ENCODE measurements at places on chromosomes 6 and 20.

DNA sequence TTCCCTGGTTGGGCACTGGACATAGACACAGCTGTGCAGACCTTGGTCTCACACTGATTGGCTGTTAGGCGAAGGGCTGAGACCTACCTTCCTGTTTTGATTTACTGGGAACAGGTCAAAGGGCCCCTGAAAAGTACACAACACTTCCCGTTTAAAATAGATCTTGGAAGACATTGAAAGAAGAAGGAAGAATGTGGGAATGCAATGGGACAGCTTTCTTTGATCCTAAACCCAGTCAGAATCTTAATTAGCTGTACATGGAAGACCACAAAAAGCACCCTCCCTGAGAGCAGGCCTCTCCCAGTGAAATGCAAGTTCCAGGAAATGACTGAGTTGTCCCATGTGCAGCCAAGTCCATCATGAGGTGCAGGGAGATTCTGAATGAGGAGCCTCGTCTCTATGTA is 83.6 kb upstream of the EXOC2 start:
- DNase-seq = no peak

- DNase-seq = no peak
Observed at GRCh38 chr20:34791289-34792020, 34.0 kb downstream of the NCOA6 start.

DNA sequence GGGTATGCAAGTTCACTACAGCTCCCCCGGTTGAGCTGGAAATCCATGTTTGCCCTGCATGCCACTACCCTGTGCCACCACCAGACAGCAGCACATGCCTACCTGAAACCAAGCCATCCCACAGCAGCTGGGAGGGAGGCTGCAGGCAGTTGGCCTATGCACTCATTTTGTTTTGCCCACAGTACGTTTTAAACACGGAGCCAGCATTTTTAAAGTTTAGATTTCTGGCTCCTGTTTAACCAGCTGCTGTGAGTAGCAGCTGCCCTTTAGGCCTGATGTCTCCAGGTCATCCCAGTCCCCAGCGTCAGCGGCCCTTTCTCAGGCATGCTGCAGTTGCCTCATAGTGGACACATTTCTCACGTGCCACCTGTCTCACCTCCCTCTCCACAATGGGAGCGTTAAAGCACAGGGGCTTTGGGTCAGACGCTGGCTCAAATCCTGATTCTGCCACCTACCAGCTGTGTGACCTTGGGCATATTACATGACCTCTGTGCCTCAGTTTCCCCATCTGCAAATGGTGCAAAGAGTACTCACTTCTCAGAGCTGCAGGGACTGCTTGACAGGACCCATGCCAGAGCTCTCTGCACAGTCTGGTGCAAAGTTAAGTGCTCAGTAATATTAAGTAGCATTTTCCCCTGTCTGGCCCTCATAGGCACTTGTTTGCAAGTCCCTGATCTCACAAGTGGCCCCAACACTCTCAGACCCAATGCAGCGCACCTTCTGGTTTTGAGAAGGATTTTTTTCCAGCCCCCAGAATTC is 8.2 kb upstream of the UBE2V1 start:
- peak; percentile 65 for DNase-seq

- peak; percentile 9 for DNase-seq
Observed at GRCh38 chr20:59515013-59515905, 89.1 kb upstream of the PHACTR3 start.

DNA sequence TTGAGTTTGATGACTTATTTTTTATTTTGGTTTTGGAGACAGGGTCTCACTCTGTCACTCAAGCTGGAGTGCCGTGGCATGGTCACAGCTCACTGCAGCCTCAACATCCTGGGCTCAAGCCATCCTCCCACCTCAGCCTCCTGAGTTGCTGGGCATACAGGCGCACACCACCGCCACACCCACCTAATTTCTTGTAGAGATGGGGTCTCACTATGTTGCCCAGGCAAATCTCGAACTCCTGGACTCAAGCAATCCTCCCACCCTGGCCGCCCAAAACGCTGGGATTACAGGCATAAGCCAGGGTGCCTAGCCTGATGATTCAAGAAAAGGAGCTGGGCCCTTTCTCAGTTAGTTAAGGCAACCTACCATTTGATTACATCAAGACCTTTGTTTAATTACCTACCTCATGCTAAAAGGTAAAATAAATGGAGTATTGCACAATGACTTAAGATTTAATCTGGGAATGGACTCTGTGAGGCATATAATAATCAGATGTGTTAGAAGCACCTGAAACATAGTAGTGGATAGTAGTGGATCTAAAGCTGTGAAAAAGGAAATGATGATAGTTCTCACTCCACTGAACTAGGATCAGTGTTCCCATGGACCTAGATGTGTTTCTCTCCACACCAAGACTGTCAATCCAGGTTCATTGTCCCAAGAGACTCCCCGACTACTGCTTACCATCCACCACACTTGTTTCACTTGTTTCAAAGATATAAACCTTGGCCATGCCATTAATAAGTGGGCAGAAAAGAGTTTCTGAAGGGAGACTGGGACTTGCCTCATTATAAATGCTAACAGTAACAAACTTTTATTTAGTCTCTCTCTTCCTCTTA is 2.1 kb downstream of the TNFRSF21 start:
- DNase-seq = no peak

DNA sequence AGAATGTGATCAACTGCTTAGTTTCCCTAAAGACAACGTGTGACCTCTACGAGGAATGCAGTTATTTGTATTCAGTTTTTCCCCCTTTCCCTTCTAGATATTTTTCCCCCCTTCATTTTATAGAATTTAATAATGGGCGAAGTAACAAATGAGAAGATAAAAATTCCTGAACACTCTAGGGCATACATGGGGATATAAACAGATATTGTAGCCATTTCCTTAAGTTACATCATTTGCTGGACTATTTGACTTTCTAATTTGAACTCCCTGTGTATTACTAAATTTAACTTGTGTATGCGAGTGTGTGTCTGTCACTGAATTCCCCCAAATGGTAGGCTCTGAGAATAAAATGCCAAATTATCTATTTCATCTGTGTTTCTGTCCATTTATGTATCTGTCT is 99.0 kb upstream of the ZFP64 start:
- no peak for DNase-seq

DNA sequence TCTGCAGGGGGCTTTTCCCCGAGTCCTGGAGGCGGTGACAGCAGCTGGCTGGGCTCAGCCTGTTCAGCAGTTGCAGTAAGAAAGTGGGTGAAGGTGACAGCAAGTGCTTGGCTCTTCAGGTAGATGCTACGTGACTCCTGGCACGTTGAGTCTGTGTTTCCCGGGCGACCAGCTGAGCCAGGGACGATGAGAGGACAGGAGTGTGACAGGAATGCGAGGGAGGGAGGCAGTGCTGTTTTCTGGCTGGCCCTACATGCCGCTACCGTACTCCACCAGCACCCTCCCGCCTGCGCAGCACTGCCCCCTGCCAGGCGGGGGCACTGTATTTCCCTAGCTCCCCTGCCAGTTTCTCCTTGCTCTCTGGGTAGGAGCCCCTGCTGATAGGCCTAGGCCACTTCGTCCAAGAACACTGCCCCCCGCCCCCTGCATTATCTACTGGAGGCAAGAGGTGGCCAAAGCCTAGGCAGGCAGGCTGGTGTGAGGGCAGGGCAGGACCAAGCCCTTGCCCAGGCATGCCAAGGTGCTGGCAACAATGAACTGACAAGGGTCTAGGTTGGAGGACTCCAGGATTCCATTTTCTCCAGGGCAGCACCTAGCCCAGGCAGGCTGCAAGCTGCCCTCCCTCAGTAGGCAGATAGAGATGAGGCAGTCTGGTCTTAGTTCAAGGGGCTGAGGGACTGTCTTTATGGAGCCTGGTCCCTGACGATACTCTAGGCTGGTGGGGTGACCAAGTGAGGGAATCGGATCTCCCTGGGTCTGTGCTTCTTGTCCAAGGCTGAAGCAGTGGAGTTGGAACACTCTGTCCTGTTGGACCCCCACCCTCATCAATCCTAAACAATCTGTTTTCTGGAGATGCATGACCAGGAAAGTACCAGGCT is 19.2 kb downstream of the MRPS18A start:
- peak; percentile 63 for DNase-seq

- no peak for DNase-seq
Observed at GRCh38 chr20:11266571-11266970, 592.8 kb upstream of the JAG1 start.

DNA sequence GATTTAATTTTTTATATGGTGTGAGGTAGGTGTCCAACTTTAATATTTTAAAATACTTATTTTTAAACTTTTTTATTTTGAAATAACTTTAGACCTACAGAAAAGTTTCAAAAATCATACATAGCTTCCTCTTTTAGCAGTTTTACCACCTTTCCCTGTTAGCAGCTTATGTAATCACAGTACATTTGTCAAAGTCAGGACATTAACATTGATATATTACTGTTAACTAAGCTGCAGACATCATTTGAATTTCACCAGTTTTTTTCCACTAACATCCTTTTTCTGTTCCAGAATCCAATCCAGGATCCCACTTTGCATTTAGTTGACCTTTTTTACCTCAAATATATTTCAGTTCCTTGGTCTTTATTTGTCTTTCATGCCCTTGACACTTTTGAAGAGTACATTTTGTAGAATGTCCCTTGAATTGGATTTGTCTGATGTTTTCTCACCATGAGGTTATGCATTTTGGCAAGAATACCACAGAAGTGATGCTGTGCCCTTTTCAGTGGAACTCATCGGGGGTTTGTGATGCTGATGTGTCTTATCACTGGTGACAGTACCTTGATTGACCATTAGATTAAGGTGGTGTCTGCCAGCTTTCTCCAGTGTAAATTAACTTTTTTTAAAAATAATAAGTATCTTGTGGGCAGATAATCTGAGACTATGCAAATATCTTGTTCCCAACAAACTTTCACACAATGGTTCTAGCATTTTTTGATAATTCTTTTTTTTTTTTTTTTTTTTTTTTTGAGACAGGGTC is 33.4 kb downstream of the TTLL9 start:
- no peak for DNase-seq

- DNase-seq = no peak
Observed at GRCh38 chr6:21845439-21846140, 252.0 kb downstream of the SOX4 start.

GRCh38 chr6:35905841-35906498 is 14.9 kb downstream of the SRPK1 start:
- DNase-seq = no peak

- peak; percentile 31 for DNase-seq
Observed at GRCh38 chr6:64520050-64520449, 884.4 kb downstream of the PHF3 start.

- no peak for DNase-seq
Observed at GRCh38 chr6:35777356-35778102, 1.1 kb downstream of the CLPSL2 start.

DNA sequence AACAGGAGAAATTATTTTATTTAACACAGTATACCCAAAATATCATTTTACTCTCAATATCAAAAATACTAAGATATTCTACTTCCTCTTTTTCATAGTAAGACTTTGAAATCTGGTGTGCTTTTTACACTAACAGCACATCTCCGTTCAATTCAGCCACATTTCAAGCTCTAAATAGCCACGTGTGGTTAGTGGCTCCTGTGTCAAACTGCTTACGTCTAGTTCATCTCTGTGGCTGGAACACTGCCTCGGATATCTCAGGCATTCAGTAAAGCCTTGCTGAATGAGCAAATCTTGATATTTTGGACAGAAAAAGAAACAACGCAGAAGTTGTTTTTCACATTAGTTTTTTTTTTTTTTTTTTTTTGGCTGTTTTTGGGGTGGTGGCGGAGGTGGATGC is 136.1 kb downstream of the EYA4 start:
- no peak for DNase-seq

GRCh38 chr6:151089978-151090377 is 149.8 kb upstream of the AKAP12 start:
- DNase-seq = no peak

- no peak for DNase-seq
Observed at GRCh38 chr20:15705975-15706374, 867.3 kb downstream of the KIF16B start.

DNA sequence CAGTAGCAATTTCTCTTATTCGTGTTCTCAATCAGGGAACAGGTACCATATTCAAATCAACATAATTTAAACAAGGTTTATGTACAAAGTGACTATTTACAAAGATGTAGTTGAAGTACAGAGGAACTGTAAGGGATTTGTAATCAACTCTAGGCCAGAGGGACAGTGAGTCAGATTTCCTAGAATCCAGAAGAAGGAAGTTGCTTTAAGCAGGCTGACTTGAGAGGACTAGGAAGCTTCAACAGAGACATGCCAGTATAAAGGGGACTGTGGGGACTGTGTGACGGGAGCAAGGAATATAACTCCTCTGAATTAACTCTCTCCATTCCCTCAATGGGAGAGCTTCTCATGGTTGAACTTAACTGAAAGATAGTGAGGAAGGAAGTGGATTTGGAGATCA is 427.4 kb upstream of the JAG1 start:
- DNase-seq = no peak

DNA sequence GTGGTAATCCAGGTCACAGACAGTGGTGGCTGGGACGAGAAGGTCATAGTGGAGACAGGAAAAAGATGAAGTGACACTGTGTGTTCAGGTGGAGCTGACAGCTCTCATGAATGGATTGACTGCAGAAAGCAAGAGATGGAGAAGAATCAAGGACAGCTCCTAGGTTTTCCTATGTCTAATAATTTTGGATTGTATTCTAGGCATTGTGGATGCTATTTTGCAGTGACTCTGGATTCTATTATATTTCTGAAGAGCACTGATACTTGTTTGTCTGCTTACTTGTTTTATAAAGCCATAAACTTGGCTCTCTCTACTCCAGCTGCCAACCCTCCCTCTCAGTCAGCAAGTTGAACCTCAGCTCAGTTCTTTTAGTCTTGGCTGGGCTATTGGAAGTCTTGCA is 58.7 kb downstream of the BANF2 start:
- DNase-seq = no peak

DNA sequence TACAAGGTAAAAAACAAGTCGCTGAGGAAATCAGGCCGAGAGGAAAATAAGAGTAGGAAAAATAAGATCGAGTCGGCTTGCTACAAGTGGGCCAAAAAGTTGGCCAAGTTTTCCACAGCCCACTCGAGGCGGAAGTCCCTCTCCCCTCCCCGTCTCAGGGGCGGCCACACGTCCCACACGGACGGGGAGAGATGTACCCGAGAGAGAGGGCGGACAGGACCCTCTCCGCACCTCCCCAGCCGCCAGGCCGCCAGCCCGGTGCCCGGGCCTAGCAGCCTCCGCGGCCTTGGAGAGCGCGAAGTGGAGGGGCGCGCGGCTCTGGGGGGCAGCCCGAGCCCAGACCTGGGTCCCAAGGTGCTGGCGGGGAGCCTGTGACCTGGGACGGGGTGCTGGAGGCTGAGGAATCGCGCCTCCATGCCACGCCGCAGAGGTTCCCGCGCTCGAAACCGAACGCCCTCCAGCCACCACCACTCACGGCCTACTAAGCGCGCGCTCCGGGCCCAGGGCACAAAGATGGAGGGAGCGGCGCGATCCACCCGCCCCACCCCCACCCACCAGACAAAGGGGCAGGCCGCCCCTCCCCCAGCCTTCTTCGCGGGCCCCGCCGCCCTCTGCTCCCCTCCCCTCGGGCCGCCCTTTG is 1.9 kb upstream of the HMGA1 start:
- no peak for DNase-seq
